Fibroblast of skin of back (primary cell): ENCODE measurements at places on chromosomes 1 and 21.

DNA sequence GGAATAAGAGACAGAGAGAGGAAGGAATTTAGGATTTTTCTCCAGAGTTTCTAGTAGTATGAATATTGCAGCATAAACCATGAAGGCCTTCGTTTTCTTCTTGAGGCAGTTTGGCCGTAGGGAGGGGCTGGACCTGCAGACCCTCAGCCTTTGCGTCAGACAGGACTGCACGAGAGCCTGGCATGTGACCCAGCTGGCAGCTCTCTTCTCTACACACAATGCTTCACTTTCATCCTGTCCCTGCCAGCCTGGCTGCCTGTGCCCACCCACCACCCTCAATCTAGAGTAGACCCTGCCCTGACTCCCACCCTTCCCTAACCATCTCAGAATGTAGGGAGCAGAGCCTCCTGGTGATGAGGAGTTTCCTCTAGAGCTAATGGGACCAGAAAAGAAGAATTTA lies 1.6 kb downstream of the CA14 start:
- DNase-seq, result no peak

GRCh38 chr1:3984586-3984985 lies 84.5 kb upstream of the C1orf174 start:
- no peak for DNase-seq

GRCh38 chr1:119987112-119987511 lies 82.3 kb downstream of the NOTCH2 start:
- peak; percentile 97 for DNase-seq

DNA sequence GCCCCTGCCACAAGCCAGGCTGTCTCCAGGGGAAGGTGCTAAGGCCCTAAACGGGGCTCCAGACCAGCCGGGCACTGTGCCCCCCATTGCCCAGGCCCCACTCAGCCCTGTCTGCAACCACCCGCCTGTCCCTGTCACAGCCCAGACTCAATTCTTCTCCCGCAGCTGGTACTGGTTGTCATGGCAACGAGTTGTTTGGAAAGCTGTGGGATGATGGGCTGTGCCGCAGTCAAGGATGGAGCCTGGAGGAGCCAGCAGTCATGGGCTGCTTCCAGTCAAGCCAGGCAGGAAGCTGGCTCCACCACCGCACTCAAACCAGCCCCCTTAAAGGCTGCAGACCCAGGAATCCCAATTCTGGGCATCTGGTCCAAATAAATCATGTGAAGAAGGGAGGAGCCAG lies 4.2 kb downstream of the SPOCD1 start:
- DNase-seq, result peak; percentile 72

GRCh38 chr1:116806245-116806644 lies 52.0 kb downstream of the CD2 start:
- DNase-seq, result no peak

DNA sequence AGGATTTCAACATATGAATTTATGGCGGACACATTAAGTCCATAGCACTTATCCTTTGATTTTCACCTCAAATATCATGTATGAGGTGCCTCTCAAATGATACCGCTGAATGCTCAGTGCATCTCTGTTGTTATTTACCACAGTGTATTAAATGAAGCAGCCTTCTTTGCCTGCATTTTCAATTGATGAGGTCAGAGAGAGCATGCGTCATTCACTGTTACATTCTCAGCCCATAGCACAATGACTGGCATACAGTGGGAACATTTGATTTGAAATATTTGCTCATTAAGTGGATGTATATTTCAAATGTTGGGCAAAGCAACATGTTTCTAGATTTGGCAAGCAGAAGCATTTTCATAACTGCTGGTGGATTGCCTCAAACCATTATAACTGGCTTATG lies 45.7 kb downstream of the LRRC7 start:
- no peak for DNase-seq

DNA sequence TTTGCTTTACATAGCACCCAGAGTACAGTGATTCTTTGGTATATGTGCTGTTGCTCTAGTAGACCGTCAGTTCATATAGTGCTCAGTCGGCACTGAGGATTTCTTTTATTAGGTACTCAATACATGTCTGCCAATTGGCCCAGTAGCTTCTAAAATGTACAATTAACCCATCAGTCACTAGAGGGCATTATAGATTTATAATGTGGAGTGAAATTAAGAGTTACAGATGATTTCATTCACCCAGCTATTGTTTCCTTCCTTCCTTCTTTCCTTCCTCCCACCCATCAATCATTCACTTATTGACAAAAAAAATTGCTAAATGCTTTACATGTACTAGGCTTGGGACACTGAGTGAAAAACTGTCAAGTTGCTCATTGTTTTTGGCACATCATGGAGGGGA lies 263.6 kb upstream of the USP24 start:
- DNase-seq, result peak; percentile 62

- no peak for DNase-seq
These were observed 21.2 kb upstream of the MYOCOS start for GRCh38 chr1:171600862-171601261.

DNA sequence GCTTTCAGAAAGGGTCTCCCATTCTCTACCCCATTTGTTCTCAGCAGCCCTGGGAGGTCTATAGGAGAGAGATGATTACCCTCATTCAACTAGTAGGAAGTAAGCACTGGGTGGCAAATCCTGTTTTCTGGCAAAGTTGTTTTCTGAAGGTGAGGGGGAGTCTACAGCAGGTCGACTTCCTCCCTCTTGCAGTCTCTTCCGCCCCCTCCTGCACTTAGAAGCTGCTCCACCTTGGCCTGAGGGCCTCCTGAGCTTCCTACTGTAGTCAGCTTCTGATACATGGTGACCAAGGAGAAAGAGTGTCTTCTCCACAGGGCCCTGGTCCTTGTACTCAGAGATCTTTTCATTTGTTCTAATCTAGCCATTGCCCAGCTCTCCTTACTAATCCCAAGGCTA lies 93.1 kb downstream of the RGL1 start:
- DNase-seq, result no peak

GRCh38 chr1:66282343-66282852 lies 251.6 kb upstream of the SGIP1 start:
- DNase-seq, result peak; percentile 61

GRCh38 chr1:157095091-157095490 lies 4.5 kb downstream of the ETV3L start:
- DNase-seq, result no peak

DNA sequence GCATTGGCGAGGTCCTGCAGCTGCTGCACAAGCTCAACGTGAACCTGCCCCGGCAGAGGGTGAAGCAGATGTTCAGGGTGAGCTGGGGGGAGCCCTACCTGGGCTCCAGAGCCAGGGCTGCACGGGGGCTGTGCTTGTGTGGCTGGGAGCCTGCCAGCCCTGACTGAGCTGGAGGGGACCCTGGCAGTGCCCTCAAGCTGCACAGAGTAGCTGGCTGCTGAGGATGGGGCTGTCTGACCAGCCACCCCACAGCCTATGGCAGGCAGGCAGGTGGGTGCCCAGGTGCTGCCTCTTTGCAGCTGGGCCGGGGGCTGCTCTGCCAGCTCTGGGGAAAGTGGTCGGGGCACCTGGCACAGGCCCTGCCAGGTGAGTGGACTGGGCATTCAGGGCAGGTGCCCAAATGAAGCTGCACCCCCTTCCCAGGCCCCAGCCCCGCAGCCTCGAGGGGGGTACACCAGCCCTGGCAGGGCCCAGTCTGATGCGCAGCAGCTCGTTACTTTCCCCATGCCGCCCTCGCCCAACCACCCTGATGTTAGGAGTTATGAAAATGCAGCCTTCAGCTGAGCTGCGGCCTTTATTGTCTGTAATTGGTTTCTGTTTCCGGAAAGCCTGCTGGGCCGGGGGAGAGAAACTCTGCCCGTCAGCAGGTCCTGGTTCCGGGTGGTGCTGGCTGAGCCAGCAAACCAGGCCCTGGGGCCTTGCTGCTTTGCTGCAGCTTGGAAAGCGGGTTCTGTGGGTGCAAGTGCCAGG lies 4.3 kb downstream of the PLCH2 start:
- no peak for DNase-seq

GRCh38 chr1:209661071-209661470 lies 8.8 kb upstream of the LAMB3 start:
- no peak for DNase-seq

- DNase-seq, result no peak
These were observed 21.9 kb upstream of the NEK2 start for GRCh38 chr1:211697356-211697755.

DNA sequence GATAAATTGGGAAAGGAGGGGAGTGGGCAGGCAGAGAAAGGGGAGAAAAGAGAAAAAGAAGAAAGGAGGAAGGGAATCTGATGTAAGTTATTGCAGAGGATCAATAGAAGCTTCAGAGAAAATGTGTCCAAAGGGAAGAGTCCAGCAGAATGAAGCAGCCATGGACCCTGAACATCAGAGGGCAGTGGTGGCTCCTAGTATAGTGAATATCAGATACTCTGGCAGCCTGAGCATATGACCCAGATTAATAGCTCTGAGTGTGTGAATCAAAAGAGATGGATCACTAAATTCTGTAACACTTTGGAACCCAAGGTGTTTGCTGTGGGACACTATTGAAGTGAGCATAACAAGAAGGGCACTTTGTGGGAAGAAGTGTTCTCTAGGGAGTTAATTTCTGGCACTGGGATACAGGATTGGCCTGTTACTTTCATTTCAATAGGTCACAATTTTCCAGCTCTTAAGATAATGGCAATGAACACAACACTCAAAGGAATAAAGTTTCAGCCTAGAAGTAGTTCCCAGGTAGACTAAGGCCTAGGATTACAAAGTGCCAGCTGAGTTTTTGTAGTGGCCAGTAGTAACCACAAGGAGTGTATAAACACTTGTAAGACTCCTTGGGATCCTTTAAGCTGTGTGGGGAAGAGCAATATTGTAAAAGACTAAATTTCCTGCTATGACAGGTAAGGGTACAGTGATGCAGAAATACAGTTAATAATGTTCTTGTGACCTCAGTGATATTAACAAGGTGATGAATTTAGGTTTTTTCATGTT lies 164.5 kb upstream of the BEND5 start:
- DNase-seq, result no peak

DNA sequence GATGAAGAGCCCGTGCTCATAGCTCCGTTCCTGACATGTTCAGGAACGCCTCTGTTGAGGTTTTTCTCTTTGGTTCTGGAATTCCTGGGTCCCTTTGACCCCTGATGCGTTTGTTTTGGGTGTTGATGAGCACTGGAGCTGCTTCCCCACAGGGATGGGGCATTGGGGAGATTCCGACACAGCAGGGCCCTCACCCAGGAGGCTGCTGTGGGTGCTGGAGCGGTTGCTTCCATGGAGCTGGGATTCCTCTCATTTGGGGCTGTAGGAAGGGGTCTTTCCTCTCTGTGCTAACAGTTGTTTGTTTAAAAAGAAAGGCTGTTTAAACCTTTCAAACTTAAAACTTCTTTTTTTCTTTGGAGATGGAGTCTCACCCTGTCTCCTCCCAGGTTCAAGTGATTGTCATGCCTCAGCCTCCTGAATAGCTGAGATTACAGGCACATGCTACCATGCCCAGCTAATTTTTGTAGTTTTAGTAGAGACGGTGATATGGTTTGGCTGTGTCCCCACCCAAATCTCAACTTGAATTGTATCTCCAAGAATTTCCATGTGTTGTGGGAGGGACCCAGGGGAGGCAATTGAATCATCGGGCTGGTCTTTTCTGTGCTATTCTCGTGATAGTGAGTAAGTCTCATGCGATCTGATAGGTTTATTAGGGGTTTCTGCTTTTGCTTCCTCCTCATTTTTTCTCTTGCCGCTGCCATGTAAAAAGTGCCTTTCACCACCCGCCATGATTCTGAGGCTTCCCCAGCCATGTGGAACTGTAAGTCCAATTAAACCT lies 48.9 kb downstream of the SKI start:
- peak; percentile 78 for DNase-seq

GRCh38 chr1:66346057-66346795 lies 187.7 kb upstream of the SGIP1 start:
- no peak for DNase-seq

DNA sequence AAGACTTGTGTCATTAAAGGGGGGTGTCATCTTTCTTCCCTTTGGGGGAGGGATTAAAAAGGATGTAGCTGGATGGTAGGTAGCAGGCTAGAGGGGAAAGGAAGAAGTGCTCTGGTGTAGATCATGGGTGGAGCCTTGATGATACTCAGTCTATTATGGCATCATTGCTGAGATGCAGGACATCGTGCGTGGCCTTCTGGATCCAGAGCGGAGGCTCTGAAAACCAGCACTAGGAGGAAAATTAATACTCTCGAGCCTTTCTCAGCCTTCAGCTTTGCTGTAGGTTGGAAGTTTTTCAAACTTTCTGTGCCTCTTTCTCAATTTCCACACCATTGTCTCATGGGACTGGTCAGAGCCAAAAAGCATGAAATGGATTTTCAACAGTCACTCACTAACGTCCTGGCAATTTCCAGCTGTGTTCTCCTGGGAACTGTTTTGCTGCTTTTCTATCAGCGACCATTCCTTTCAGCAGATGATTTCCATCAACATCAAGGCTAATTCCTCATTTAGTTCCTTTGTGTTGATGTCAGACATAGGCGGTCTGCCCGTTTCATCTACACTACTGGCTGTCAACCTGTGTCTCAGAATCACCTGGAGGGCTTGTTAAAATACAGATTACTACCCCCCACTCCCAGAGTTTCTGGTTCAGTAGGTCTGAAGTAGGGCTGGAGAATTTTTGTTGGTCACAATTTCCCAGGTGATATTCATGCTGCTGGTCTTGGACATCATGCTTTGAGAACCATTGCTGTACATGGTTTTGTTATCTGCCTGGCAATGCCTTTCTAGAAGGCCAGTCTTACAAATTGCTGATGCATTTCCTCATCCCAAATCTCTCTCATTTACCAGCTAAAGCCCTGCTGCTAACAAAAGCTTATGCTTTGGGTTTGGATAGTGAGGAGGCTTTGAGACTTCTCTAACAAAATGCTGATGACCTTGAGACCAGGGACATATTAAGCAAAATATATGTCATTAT lies 7.7 kb downstream of the CACNA1E start:
- DNase-seq, result no peak

GRCh38 chr1:55443175-55443915 lies 228.2 kb upstream of the USP24 start:
- DNase-seq, result peak; percentile 97

GRCh38 chr21:16592381-16592780 lies 862.6 kb downstream of the USP25 start:
- no peak for DNase-seq

DNA sequence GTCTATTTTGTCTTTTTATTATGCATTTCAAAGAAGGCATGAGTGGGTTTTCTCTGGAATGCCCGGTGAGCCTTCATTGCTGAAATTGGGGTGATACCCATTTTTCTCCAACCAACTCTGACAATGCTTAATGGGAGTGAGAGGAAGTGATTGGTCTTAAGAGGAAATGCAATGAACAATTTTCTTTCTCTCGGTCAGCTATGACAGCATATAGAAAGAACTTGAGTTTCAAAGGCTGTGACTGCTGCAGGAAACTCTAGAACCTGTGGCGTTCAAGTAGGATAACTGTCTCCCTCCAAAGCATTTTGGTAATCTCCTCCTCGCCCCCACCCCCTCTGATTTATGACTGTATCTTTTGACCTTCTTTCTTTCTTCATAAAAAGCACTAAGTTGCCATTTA lies 155.9 kb downstream of the LYPLAL1 start:
- peak; percentile 74 for DNase-seq
